ENCODE measurements at places on chromosomes 5 and 9. TPM values are rescaled to one million over a fixed set of nuclear protein-coding genes. Genes with fewer than 3 reads are reported as not detected.

- no peak for DNase-seq
These were observed 414.5 kb upstream of the ZNF608 start for GRCh38 chr5:125160787-125161502.

DNA sequence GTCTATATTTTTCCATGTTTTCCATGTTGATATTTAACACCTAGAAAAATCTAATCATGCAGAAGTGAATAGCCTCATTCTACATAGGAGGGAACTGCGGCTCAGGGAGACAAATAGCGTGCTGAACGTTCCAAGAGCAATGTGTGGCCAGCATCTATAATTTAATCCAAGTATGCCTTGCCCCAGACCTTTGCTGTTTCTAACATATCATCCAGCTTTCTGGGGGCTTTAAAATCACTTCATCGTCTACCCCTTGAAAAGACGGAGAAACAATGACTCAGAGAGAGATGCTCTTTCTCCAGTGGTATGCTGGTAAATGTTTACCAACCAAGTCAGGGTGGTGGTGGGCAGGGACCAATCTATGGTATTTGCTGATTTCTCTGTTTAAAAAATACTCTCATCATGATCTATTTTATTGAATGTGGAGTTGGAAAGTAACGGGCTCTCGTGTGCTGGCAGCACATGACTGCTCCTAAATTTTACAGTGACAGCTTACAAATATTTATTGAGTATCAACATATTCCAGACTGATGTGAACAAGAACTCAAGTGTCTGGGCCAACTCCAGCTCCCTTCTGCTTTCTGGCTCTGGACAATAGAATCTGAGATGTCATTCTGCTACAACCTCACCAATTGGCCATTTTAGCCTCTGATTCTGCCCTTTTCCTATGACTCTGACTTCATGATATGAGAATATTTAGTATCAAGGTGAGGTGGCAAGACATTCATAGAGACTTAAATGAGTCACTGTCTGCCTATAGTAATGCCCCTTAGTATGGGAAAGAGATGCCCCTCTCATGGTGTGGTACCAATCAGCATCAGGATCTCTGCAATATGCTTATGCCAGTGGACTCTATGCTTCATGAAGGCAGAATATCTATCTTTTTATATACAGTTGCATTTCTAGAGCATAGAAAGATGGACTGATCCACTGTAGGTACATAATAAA is 407.4 kb upstream of the TNC start:
- DNase-seq: no peak

- DNase-seq: no peak
These were observed 88.7 kb upstream of the PIK3R1 start for GRCh38 chr5:68126886-68127285.

- no peak for DNase-seq
These were observed 3.4 kb upstream of the ROPN1L start for GRCh38 chr5:10438301-10438700.

- DNase-seq: no peak
These were observed 348.8 kb downstream of the CWC27 start for GRCh38 chr5:65117525-65117924.

DNA sequence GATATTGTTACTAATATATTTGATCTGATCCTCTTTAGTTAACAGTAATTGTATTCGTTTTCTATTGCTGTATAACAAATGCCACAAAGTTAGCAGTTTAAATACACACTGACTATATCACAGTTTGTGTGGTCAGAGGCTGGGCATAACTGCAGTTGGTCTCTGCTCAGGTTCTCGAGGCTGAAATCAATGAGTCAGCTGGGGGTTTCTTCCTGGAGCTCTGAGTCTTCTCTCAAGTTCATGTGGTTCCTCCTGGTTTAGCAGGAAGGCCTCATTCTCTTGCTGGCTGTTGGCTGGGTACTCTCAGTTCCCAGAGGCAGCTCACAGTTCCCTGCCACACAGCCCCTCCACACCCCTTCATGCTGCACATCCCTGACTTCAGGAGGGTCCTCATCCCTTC is 20.7 kb downstream of the COL23A1 start:
- no peak for DNase-seq

DNA sequence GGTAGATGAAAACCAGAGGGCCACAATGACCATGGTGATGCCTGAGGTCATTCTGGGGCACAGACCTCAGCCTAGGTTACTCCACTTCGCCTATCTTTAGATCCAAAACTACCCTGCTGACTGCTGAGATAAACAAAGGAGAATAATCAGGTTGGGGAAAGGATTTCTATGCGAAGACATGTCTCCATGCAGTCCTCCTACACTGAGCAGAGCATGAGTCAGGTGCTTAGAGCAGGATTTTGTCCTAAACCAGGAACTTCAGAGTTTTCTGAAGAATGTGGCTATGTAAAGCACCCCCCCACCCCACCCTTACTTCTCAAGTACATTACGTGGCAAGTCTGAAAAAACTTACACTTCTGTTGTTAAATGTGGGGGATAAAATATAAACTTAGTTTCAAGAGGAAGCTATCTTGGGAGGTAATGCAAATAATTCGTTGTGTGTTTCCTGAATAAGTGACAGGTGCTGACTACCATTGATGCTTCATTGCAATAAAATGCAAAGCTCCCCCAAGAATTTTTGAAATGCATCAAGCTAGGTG is 19.4 kb downstream of the PDCD1LG2 start:
- no peak for DNase-seq

GRCh38 chr5:36423578-36424307 is 122.0 kb upstream of the RANBP3L start:
- no peak for DNase-seq

DNA sequence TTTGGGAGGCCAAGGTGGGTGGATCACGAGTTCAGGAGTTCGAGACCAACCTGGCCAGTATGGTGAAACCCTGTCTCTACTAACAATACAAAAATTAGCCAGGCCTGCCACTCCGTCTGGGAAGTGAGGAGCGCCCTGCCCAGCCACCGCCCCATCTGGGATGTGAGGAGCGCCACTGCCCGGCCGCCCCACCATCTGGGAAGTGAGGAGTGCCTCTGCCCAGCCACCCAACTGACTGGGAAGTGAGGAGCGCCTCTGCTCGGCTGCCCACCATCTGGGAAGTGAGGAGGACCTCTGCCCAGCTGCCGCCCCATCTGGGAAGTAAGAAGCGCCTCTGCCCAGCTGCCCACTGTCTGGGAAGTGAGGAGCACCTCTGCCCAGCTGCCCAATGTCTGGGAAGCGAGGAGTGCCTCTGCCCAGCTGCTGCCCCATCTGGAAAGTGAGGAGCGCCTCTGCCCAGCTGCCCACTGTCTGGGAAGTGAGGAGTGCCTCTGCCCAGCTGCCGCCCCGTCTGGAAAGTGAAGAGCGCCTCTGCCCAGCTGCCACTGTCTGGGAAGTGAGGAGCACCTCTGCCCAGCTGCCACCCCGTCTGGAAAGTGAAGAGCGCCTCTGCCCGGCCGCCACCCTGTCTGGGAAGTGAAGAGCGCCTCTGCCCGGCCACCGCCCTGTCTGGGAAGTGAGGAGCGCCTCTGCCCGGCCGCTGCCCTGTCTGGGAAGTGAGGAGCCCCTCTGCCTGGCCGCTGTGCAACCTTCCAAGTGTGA is 5.3 kb downstream of the ALDH7A1 start:
- no peak for DNase-seq

- no peak for DNase-seq
These were observed 143.8 kb downstream of the PALM2AKAP2 start for GRCh38 chr9:109923806-109924205.

- DNase-seq: peak; percentile 53
These were observed 423.0 kb downstream of the DIRAS2 start for GRCh38 chr9:90219548-90220118.

- no peak for DNase-seq
These were observed 71.2 kb upstream of the SARDH start for GRCh38 chr9:133809335-133809734.

DNA sequence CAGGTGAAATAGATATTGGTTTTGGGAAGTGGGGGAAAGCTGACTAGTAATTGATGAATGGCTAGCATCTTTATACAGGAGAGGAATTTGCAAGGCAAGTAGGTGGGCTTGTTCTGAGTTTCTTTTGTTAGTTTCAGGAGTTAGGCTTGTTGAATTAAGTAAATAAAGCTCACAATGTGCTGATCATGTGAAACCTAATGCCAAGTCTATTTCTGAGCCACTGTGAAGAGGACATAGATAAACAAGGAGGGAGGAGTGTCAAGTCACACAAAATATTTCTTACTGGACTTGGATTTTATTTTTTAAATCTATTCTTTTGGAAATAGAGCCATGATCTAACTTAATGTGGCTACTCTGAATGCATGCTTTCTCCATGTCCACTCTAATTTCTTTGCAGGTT is 19.9 kb downstream of the GDA start:
- DNase-seq: no peak

GRCh38 chr5:177176175-177176711 is 42.7 kb downstream of the NSD1 start:
- DNase-seq: no peak

- no peak for DNase-seq
These were observed 144.5 kb upstream of the FTMT start for GRCh38 chr5:121707178-121707577.

Gene CYSRT1
- total RNA-seq: 0.42 TPM

Gene EGR1
- 8.9 TPM for total RNA-seq

Gene IFNA21
- not detected for total RNA-seq

Gene TMEM252
- not detected for total RNA-seq

Gene CDH12
- not detected for total RNA-seq

Gene IL4
- total RNA-seq: not detected

Gene ADAMTS2
- not detected for total RNA-seq

Data from activated CD8-positive, alpha-beta T cell treated with anti-CD3 and anti-CD28 coated beads, Interleukin-2, amount 10 ng/mL, durations not matched to agents 7 days and 5 days (primary cell).